ENCODE measurements at places on chromosomes 7 and 10.
A peak's percentile ranks its signal among the peaks of the same experiment; 100 is the strongest.

DNA sequence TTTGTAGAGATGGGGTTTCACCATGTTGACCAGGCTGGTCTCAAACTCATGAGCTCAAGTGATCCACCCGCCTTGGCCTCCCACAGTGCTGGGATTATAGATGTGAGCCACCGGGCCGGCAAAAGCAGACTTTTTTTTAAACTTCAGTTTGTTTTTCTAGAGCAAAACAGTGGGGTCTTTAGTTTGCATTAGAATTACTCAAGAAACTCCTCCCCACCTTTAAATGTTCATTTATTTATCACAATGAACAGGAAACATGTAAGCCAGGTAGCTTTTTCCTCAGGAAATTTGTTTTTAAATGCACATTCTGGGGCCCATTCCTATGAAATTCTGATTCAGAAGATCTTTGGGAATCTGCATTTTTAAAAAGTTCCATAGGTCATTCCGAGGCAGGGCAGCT is 56.0 kb upstream of the JAZF1 start:
- no peak for DNase-seq

DNA sequence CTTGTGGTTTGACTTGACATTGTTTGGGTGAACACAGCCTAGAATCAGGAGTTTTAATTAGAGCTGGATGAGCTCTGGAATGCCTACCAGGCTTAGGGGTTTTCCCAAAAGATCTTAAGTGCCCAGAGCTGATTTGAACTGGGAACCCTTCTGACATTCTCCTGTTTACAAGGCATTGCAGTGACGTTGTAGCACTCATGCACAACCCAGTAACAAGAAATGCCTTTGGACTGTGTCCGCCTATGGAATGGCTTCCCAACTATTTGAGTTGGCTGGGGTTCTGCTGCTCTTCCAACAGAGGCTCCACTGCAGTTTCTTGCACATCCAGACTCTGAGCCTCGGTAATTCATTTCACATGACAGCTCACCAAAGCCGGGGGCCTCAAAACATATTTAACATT is 76.7 kb upstream of the MKX start:
- DNase-seq = no peak

DNA sequence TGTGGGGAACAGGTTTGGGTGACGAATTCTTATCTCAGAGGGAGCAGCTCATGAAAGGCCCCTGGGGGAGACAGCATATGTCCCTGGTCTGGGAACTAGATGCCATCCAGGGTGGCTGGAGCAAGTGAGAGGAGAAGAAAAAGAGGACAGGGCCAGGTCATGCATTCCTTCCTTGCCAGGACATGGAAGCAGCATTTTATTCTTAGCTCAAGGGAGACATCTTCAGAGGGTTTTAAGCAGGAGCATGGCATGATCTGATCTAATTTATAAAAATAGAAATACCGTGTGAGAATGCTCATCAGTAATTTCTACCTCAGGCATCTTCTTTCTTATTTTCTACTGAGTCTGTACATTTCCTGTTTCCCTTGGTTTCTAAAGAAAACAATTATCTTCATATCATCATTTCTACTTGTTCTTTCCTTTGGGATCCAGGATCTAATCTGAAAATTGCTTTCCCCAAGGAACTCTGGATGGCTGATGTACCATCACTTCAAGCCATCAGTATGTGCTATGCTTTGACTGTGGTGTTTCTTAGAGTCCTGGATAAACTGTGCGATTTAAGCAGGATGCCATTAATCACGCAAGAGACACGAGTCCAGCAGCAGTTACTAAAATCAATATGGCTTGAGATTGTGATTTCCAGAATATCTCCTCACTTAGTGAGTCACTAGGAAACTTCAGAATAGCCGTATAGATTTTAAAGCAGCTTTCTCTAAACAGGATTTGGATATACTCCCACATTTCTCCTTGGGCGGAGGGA is 386.2 kb downstream of the GALNT17 start:
- DNase-seq = no peak

- peak; percentile 30 for DNase-seq
Observed at GRCh38 chr10:113454341-113455061, 98.4 kb upstream of the HABP2 start.

DNA sequence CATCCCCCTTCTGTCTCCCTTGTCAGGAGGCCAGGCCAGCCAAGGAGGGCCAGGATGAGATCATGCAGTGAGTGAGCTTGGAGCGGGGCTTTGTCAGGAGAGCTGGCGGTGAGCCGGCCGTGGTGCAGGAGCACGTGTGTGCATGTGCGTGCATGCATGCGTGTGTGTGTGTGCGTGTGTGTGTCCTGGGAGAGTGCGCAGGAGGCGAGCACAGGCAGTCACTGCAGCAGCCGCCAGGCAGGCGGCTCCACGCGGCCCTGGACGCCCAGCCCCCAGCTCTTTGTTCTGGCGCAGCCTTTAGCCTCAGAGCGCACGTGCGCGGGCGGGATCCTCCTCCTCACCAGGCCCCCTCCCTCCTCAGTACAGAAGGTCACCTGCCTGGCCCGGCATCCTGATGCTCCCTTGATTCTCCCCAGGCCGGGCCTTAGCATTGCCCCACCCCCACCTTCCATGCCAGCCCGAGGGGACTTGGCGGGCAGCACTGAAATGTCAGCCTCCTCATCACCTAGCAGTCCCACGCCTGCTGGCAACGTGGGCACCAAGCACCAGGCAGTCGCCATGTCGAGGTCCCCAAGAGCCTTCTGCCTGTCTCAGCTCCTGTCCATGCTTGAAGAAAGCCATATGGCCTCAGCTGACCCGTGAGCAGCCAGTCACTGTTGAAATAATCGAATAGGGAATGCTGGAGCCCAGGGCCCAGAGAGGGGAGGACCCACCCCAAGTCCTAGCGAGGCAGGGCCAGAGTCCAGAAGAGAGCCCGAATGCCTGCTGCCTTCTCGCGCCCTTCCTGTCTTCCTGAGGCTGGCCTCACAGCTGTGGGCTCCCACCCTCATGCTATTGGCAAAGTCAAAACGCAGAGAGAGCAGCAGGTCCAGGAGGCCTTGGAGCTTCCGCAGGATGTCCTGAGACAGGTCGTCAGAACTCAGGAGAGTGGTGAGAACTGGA is 125.9 kb upstream of the PPIF start:
- DNase-seq = no peak

GRCh38 chr10:63664341-63664885 is 143.2 kb downstream of the REEP3 start:
- no peak for DNase-seq

GRCh38 chr10:132938472-132939339 is 3.7 kb downstream of the CFAP46 start:
- no peak for DNase-seq

Measured in activated CD4-positive, alpha-beta T cell treated with anti-CD3 and anti-CD28 coated beads, Interleukin-2, Interleukin-6, amounts not matched to agents 100 ng/mL and 50 ng/mL, durations not matched to agents 16 hours and 8 hours (primary cell).